ENCODE measurements at places on chromosomes 4 and X. TPM values are rescaled to one million over a fixed set of nuclear protein-coding genes. Genes with fewer than 3 reads are reported as not detected.
A peak's percentile ranks its signal among the peaks of the same experiment; 100 is the strongest.

ATP1B4 gene
- not detected for total RNA-seq

FGF16 gene
- total RNA-seq, result not detected

DNA sequence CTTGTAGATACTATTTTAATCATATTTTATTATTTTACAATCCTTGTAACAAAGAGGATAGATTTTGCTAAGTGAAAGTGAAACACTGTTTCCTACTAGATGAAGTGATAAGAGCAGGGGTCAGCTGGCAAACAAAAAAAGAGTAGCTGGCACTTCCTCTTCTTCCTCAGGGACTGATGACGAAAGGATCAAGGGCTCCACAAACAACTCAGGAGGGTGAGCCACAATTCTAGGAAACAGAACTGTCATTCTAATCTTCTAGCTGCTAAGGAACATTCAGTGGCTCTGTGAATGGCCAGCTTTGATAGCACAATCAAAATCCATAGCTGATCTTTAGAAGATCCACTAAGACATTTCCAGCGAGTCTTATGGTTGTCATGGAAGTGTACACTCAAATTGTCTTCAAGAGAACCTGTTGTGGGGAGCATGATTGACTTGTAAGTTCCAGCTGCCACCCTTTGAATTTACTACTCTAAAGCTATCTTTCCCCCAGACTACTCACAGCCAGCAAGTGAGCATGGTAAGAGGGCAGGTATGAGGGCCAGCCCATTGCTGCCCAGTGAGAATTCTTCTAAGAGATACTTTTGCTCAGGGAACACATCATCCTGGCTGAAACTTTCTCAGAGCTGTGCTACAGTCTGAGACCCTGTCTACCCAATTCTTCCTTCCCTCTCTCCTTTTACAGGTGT is 275.7 kb upstream of the RASGEF1B start:
- no peak overlapping the region for H3K4me3 ChIP-seq
- H3K27ac ChIP-seq, result no peak overlapping the region
- DNase-seq, result no peak
- H3K27me3 ChIP-seq, result no peaks in the 10 kb centered on the region
- peaks cover 4% of the 10 kb centered on the region for H3K4me1 ChIP-seq
- H3K36me3 ChIP-seq, result no peaks in the 10 kb centered on the region

DNA sequence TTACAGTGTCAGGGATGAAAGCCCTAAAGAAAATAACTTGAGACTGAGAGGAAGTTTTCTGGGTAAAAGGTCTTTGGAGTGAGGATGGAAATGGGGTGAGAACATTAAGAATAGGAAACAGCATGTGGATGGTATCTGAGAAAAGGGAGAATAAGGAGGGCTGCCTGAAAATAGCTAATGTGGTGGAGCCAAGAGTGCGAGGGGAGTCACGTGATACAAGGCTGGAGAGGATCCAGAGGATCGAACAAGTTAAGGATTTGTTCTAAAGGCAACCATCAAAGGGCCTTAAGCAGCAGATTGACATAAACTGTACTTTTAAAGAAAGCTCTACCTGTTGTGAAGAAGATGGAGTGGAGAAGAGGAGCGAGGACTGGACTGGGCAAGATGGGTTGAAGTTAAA is 347.4 kb upstream of the AGA start:
- no peaks in the 10 kb centered on the region for H3K27me3 ChIP-seq
- no peak overlapping the region for H3K4me3 ChIP-seq
- H3K27ac ChIP-seq, result no peak overlapping the region
- no peak for DNase-seq

GRCh38 chr4:8404791-8405515 is 35.6 kb downstream of the ACOX3 start:
- H3K27me3 ChIP-seq, result no peaks in the 10 kb centered on the region
- H3K27ac ChIP-seq, result no peak overlapping the region
- no peaks in the 10 kb centered on the region for H3K36me3 ChIP-seq

DNA sequence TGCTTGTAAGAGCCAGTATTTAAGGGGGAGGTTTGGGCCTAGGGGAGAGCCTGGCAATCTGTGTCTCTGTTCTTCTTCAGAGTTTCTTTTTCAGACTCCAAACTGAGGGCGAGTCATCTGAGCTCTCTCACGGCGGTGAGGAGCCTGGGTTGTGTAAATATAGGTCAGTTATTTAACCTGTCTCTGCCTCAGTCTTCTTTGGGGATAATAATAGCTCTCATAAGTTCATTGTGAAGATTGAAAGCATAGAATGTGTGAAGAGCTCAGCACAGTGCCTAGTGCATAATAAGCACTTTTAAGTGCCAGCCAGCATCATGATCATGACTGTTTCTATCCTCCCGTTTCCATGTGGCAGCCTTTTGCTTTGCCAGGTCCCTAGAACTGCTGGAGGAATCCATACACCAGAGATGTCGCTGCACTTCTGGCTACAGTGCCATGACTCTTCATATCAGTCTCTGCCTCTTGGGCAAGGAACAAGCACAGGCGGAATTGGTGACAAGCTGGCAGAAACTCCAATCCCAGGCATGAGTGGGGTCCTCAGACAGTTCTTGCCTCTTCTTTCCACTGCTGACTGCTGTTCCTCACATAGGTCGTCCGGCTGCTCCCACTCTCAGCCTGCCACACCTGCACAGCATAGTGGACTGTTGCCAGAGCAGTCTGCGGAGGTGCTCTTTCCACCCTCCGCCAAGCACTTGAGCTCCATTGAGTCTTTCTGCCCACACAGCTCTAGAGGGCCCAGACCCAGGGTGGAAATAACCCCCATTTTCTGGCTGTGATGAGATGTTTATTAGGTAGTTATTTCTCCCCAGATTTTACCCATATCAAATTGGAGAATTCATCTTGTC is 103.7 kb upstream of the MAML3 start:
- no peak overlapping the region for H3K4me3 ChIP-seq
- DNase-seq, result no peak
- H3K4me1 ChIP-seq, result peaks cover 12% of the 10 kb centered on the region
- H3K27ac ChIP-seq, result no peak overlapping the region
- peaks cover 17% of the 10 kb centered on the region for H3K27me3 ChIP-seq

GRCh38 chr4:92988301-92988700 is 684.5 kb downstream of the GRID2 start:
- no peaks in the 10 kb centered on the region for H3K36me3 ChIP-seq
- H3K4me1 ChIP-seq, result no peaks in the 10 kb centered on the region
- no peaks in the 10 kb centered on the region for H3K27me3 ChIP-seq
- DNase-seq, result no peak
- H3K27ac ChIP-seq, result no peak overlapping the region

DNA sequence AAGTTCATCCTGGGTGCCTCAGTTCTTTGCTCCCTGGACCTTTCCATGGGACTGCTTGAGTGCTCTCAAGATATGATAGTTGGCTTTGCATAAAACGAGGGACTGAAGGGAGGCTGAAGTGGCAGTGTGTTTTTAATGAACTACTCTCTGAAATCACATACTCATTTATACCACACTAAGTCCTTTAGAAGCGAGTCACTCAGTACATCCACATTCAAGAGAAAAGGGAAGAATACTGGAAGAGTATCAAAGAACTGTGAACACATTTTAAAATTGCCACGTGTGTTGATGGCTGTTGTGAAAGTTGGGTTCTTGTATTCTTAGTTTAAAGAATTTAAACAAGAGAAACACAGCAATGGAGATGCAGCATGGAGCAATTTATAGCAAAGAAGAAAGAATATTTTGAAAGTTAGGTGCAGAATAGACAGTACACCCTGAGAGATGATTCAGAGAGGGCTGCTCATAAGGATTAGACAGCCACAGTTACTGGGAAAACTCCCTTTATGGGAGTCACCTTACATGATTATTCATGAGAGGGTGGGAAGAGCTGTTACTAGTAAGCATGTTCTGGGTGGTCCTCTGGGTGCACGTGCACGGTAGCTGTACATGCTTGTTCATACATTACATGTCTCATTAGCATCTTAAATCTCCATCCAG is 380.7 kb downstream of the ADGRL3 start:
- no peak overlapping the region for H3K4me3 ChIP-seq
- no peak for DNase-seq
- no peaks in the 10 kb centered on the region for H3K4me1 ChIP-seq
- H3K36me3 ChIP-seq, result no peaks in the 10 kb centered on the region
- no peak overlapping the region for H3K27ac ChIP-seq
- no peaks in the 10 kb centered on the region for H3K27me3 ChIP-seq

DNA sequence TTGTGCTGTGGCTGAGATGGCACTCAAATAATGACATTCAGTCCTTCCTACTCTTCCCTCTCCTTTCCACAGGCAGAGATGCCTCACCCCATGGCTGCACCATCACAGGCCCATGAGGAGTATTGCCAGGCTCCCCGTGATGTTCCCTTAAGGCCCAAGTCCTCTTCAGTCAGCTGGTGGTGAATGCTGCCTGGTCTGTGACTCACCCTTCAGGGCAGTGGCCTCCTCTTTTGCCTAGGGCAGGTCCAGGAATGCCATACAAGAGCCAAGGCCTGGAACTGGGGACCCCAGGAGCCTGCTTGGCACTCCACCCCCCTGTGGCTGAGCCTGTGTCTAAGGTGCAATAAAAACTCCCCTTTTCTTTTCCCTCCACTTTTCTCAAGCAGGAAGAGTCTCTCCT is 144.2 kb upstream of the GEMIN8 start:
- no peaks in the 10 kb centered on the region for H3K36me3 ChIP-seq
- H3K4me3 ChIP-seq, result no peak overlapping the region
- no peaks in the 10 kb centered on the region for H3K27me3 ChIP-seq
- no peak for DNase-seq
- H3K27ac ChIP-seq, result no peak overlapping the region

- H3K27me3 ChIP-seq, result peaks cover 1% of the 10 kb centered on the region
- no peaks in the 10 kb centered on the region for H3K36me3 ChIP-seq
- no peaks in the 10 kb centered on the region for H3K4me1 ChIP-seq
- no peak overlapping the region for H3K4me3 ChIP-seq
Observed at GRCh38 chr4:89204624-89205023, 93.3 kb downstream of the TIGD2 start.

- peaks cover 45% of the 10 kb centered on the region for H3K4me1 ChIP-seq
- H3K36me3 ChIP-seq, result peaks cover 2% of the 10 kb centered on the region
- peak overlapping the region; percentile 88 for H3K4me3 ChIP-seq
- peaks cover 51% of the 10 kb centered on the region for H3K27me3 ChIP-seq
Observed at GRCh38 chr4:56655627-56656345, 25.3 kb downstream of the HOPX start.

GRCh38 chr4:76950052-76950955 is 752 bp downstream of the SEPTIN11 start:
- peaks cover 23% of the 10 kb centered on the region for H3K4me1 ChIP-seq
- DNase-seq, result peak; percentile 65
- H3K4me3 ChIP-seq, result peak overlapping the region; percentile 96
- H3K27ac ChIP-seq, result peak overlapping the region; percentile 77

DNA sequence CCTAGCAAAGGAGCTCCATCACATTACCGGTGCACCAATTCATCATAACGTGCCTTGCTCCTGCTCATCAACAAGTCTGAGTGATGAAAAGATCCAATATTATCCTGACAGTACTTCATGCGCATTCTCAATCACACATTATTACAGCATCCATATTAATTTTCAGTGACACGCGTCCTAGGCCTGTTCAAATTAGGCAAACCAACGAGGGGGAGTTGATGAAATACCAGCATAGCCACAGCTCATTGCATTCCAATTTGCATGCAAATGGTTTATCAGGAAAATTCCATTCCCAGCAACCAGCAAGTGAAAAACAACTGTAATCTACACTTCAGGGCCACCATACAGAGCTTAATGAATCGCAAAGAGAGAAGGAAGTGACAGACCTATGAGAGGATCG is 236.9 kb downstream of the DCLK2 start:
- H3K4me1 ChIP-seq, result peaks cover 1% of the 10 kb centered on the region
- no peak overlapping the region for H3K27ac ChIP-seq
- H3K36me3 ChIP-seq, result peaks cover 5% of the 10 kb centered on the region
- H3K27me3 ChIP-seq, result no peaks in the 10 kb centered on the region
- no peak overlapping the region for H3K4me3 ChIP-seq

DNA sequence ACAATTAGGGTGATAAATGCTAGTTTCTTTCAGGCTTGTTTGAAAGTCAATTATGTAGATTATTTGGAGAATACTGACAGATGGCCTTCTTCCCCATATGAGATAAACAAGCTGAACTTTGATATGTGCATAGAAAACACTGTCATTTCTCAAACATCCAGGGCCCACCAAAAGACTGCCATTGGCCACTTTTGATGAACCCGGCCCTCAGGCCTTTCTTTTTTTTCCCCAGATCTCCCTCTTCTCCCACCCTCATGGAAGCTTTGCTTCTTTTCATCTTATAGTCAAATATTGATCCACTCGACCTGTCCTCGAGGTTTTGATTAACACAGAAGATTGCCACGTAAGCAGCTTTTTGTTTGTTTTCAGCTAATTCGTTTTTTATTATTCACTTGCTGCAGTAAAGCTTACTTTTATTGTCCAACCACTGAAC is 377.4 kb downstream of the SMARCA1 start:
- H3K4me3 ChIP-seq, result no peak overlapping the region
- H3K4me1 ChIP-seq, result no peaks in the 10 kb centered on the region

DNA sequence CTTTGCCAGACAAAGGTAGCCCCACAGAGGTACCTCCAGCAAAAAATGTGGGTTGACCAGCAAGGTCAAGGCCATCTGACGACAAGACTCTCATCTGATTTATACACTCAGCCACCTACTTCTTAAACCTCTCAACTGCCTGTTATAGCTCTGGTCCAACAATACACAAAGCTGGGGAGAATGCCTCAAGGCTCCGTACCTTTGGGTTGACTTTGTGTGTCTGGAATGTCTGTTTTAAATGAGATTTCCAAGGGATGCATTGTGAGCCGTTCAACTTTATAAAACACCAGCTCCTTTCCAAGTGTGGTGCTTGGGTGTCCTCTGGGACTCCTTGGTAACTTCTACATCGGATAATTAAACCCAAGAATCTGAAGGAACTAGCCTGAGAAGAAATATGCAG is 167.0 kb upstream of the RPL34 start:
- DNase-seq, result no peak
- no peak overlapping the region for H3K4me3 ChIP-seq
- peaks cover 4% of the 10 kb centered on the region for H3K27me3 ChIP-seq
- H3K27ac ChIP-seq, result no peak overlapping the region
- peaks cover 7% of the 10 kb centered on the region for H3K36me3 ChIP-seq
- H3K4me1 ChIP-seq, result peaks cover 8% of the 10 kb centered on the region

- H3K36me3 ChIP-seq, result no peaks in the 10 kb centered on the region
- H3K4me3 ChIP-seq, result peak within 1 kb of the TSS; percentile 64
- no peak within 1 kb of the TSS for H3K27ac ChIP-seq
Observed at GRCh38 chr4:170089668-170090351, at the start of gene AADAT. Gene AADAT (minus strand): TSS chr4:170089956. CDS start chr4:170089690, 266 bp downstream.
